ENCODE measurements at places on chromosomes 7 and 10.

DNA sequence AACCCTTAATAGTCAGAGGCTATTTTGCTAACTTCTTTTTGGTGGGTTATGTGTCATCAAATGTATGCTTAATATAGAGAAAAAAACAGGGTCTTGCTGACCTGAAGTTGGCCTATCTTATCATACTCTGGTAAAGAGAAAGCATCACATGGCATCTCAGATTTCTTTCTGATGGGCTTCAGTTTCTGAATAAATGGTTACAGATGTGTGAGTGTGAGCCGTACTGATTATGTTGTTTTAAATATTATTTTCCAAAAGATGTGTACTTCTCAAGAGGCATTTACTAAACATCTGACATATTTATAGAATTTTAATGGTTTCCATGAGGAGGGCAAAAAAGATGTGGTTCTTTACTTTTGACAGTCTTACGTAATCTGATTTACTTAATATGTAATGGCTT lies 28.4 kb downstream of the BBS9 start:
- DNase-seq = no peak

GRCh38 chr7:87148332-87148955 lies 3.8 kb upstream of the DMTF1 start:
- DNase-seq = no peak

DNA sequence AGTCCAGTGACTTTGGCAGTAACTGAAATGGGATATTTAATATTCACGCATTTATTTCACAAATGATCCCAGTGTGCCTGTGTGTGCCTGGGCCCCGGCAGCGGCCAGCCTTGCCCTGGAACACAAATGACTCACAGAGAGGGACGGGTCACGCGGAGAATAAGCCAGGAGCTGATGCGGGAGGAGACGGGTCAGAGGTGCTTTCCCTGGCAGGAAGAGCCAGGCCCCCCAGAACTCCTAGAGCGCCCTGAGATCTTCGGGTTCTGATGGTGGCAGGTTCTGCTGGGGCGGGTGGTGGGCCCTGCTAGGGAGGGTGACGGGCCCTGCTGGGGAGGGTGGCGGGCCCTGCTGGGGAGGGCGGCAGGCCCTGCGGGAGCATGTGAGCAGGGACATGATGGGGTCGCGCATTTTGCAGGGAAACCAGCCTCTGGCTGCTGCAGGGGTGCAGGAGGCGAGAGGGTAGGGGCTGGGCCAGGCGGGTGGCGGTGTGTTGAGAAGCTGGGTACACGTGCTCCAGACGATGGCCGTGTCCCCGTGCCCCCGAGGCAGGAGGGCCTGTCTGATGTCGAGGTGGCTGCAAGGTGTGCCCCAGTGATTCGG lies 84.2 kb upstream of the DIP2C start:
- DNase-seq = no peak

- no peak for DNase-seq
Measured at GRCh38 chr10:72445851-72446250, 91.1 kb upstream of the DNAJB12 start.

DNA sequence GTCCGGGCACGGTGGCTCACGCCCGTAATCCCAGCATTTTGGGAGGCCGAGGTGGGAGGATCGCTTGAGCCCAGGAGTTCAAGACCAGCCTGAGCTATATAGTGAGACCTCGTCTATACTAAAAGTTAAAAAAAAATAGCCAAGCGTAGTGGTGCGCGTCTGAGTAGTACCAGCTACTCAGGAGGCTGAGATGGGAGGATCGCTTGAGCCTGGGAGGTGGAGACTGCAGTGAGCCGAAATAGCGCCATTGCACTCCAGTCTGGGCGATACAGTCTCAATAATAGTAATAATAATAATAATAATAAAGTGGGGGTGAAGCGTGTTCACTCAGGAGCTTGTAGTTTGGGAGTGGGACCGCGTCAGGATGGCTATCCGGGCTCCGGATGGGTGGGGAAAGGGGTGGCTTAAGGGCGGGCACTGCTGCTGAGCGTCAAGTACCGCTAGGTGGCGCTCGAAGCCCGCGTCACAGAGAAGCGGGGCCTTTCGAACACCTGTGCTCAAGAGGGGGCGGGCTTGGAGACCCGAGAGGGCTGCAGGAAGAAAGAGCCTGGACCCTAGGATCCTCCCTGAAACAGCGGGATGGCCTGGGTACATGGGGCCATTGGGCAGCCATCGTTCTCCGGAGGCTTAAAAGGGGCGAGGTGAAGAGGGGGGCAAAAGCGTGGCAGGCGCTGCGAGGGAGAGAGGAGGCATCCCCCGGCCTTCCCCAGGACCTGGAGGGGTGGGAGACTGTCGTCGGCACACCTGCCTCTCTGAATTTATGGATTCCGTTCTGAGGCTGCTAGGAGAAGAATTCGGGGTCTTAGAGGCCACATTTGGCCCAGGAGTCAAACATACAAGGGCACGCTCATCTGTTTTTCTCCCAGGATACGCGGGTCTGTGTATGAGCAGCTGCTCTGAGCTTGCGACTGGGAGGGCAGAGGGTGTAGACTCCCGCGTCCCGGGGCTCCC lies 14.5 kb downstream of the LBX1 start:
- DNase-seq = peak; percentile 73

DNA sequence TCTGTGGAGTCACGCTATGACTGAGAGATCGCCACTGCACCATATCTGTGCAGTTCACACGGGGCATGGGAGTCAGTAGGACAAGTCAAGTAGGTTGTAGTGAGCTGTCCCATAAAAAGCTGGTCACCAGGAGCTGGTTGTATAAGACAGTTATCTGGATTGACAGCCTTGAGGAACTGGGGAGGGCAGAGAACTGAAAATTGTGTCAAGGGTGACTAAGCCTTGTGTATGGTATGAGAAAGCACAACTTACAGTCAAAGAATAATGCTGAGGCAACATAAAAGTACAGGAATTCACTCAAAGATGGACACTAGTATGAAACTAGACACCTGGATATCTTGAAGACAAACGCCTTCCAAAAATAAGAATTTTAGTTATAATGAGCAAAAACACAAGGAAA lies 564.9 kb downstream of the POM121L12 start:
- DNase-seq = no peak

GRCh38 chr7:78634093-78634492 lies 819.4 kb downstream of the MAGI2 start:
- peak; percentile 9 for DNase-seq

DNA sequence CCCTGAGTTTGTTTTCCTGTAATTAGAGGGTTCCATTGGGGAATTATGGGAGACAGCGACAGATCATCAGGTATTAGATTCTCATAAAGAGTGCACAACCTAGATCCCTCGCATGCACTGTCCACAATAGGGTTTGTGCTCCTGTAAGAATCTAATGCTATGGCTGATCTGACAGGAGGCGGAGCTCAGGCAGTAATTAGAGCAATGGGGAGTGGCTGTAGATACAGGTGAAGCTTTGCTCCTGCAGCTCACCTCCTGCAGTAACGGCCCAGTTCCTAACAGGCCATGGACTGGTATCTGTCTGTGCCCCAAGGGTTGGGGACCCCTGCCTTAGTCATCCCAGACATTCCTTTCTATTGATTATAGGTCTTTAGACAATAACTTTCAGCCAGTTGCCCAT lies 894 bp upstream of the ZSCAN21 start:
- no peak for DNase-seq

GRCh38 chr10:14555807-14556206 lies 218.9 kb downstream of the FAM107B start:
- DNase-seq = no peak

DNA sequence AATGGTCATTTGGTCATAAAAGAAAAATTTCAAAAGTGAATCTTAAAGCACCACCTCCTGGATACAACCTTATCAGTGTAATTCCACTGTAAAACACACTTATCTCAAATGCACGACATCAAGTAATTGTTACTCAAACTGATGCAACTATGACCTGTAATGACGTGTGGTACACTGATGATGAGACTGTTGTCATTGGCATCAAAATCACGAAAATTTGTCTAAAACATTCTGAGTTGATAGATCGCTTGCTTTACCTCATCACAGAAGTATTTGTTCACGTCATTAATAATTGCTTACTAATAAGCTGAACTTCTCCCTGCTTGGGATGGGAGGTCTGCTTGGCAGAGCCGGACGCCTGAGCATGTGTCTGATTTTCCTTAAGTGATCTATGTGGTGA lies 221.8 kb upstream of the KLF6 start:
- DNase-seq = no peak

- DNase-seq = no peak
Measured at GRCh38 chr10:120995768-120996167, 144.6 kb downstream of the WDR11 start.

DNA sequence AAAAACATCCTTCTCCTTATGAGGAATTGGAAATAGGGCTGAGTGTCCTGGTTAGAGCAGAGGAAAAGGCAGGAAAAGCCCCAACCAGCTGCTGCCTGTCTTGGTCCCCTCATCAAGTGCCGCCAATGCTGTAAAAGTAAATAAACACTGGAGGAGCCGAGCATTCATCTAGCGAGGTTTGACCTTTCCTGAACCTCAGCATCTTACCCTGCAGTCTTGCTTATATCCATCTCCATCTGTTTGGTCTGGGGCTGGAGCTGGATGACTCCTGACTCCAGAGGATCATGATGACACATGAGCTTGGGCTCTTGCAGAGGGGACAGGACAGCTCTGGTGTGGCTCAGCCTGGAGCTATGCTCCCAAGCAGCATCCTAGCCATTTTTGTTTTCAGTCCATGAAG lies 501.1 kb downstream of the TNS3 start:
- no peak for DNase-seq

DNA sequence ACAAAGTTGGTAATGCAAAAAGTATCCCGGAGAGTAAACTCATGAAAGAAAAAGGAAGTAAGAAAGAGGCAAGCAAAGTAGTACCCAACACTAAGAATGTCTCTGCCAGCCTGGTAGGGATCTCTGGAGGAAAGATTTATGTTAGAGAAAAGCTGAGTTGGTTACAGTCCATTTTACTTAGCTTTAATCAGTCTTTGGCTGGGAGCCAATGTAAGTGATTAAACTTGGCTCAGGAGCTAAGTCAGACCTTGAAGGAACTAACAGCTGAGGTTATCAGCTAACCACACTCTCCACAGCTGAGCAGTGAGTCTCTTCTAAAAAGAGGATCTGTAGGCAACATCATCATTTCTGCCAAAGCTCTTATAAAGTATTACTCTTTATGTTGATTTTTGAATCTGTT lies 148.0 kb downstream of the ANKRD7 start:
- no peak for DNase-seq

DNA sequence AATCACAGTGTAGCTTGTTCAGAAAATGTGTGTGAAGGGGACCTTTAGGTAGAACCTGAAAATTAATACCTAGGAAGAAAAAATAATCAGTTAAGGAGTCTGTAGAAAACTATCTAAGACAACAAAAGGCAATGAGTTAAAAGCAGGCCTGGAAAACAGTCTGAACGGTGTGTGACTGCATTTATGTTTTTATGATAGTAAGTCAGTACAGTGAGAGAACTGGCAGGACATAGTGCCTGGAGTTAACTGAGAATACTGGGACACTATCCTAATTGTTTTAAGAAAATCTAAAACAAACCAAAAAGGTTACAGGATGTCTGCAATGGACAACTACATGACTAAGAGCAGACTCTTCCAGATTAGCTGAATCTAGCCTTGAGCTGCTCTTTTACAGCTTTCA lies 17.9 kb downstream of the CRPPA start:
- no peak for DNase-seq

DNA sequence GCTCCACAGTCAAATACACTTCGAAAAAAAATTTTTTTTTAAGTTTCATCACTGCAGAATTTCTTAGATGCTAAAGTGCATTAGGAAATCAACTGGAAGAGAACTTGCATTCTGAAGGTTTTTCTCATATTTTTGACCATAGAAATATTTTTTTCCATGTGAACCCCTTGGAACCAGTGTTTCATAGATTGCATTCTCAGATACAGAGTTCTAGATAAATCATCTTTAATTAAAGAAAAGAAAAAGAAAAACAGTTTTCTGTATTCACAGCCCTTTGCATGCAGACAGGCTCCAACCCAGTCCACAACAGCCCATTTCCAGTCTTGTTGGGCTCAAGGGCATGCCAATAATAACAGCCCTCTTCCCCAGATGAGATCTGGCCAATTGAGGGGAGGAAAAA lies 75.5 kb upstream of the RPA3 start:
- DNase-seq = no peak

DNA sequence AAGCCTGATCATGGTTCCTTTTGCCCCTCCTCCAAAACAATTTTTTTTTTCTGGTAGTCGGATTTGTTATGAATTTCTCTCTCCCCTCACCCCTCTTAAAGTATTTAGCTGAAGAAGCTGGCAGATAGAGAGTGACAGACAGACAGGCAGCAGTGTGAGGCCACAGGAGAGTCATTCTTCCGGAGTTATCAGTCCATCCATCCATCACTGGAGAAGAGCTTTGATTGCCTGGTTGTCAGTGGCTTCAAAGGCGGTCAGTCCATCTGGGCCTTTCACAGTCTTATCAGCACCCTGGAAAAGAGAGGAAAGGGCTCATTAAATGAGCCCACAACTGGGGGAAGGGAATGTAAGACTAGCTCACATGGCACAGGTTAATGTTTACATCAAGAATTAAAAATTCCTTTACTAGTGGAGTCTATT lies 47.4 kb downstream of the MTPN start:
- no peak for DNase-seq

DNA sequence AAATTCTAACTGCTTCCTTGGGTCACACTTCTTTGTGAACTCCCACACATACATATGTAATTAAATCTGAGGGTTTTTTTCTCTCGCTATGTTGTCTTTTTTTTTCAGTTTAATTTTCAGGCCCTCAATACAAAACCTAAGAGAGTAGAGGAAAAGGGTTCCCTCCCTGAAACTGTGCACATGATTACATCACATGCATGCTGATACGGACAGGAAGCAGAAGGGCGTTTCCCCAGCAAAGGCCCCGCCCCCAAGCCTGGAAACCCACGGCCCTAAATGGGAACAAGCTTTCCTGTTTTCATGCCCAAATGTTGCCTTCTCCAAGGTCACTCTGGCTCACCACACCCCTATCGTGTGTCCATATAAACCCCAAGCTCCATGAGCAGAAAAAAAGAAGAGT lies 115.4 kb downstream of the TEX36 start:
- DNase-seq = no peak

GRCh38 chr7:41886901-41887311 lies 184.0 kb upstream of the INHBA start:
- DNase-seq = no peak

GRCh38 chr7:71687286-71687685 lies 555.3 kb downstream of the GALNT17 start:
- no peak for DNase-seq

DNA sequence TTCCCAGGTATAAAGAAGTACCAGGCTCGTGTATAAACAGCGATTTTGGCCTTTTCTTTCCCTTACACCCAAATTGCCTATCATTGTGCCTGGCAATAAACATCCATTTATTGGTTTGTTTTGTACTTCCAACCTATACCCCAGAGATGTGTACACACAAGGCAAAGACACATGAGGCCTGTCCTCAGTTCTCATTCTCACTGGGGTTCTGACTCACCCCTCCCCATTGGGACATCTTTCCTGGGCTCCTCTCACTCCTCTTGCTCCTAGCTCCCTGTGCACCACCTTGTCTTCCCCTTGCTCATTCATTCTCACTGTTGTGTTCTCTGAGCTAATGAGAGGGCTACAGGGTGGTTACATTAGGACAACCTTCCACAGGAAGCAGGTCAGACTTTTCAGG lies 240.7 kb downstream of the ANK3 start:
- DNase-seq = no peak
